ENCODE measurements at places on chromosomes 6 and 20.

- no peak for DNase-seq
Measured at GRCh38 chr6:7721649-7722048, 4.2 kb upstream of the BMP6 start.

DNA sequence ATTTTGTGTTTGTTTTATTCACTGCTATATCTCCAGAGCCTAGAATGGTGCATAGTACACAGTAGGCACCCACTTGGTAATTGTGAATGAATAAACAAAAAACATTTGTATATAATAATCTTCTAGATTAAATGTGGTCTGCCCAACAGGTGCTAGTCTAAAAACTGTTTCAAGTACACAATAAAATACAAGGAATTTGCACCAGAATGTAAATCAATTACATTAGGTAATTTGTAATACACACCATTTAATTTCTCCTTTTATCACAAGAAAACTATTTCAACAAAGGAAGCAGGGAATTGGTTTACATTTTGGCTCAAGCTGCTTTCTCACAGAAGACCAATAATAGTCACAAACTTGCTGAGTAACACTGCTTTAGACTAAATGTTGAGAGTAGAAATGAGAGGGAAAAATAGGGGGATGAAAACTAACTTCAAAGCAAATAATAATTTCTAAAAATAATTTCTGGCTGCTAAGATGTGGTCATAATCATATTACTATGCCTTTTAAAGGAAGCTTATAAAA is 22.1 kb downstream of the RUNX2 start:
- DNase-seq: no peak

DNA sequence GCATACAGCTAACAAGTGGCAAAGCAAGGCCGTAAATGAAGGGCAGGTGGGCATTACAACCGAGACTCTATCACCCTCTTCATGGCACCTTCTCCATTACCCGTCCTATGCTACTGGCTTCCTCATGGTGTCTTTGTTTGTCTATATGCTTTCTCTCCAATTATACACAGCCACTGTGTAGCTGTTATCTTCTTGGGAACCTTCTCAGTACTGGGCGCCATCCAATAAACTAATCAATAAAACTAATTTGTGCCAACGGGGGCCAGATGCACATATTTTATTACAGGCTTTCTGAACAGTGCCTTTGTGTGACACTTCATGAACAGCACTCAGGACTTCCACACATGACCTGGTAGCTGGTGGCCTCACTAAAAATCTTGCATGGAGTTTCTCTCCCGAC is 149.8 kb upstream of the PCSK2 start:
- no peak for DNase-seq

GRCh38 chr6:16059496-16059895 is 69.4 kb upstream of the MYLIP start:
- no peak for DNase-seq

DNA sequence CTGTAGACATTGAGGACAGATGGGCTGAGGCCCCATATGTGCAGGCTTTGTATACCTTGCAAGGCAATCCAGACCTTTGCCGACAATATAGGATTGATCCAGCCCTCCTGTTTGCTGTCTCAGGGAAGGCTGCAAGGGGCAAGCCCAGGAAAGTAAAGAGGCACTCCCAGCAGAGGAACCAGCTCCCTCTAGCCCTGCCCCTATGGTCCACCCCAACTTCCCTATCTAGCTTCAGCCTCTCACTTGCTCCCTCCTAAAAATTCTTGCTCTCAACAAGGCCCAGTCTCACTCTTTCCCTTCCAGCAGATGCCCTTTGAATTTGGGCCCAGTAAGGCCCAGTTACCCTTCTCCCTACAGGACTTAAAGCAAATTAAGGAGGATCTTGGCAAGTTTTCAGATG is 92.6 kb downstream of the JARID2 start:
- DNase-seq: no peak

DNA sequence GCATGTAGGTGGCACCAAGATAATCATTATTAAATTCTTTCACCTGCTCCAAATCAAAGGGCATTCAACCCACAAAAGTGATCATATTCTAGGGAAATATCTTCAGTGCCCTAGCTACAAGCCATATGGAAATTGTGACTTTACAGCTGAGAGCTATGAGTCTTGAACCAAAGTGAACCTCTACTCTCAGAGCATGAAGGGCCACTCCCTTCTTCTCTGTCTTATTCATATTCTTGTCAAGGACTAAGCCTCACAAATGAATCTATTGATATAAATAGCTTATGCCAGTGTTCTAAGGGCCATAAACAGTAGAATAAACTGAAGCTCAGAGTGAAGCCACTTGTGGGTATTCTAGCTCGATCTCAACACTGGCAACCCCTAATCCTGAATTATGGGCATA is 29.6 kb downstream of the SPINT4 start:
- DNase-seq: no peak

DNA sequence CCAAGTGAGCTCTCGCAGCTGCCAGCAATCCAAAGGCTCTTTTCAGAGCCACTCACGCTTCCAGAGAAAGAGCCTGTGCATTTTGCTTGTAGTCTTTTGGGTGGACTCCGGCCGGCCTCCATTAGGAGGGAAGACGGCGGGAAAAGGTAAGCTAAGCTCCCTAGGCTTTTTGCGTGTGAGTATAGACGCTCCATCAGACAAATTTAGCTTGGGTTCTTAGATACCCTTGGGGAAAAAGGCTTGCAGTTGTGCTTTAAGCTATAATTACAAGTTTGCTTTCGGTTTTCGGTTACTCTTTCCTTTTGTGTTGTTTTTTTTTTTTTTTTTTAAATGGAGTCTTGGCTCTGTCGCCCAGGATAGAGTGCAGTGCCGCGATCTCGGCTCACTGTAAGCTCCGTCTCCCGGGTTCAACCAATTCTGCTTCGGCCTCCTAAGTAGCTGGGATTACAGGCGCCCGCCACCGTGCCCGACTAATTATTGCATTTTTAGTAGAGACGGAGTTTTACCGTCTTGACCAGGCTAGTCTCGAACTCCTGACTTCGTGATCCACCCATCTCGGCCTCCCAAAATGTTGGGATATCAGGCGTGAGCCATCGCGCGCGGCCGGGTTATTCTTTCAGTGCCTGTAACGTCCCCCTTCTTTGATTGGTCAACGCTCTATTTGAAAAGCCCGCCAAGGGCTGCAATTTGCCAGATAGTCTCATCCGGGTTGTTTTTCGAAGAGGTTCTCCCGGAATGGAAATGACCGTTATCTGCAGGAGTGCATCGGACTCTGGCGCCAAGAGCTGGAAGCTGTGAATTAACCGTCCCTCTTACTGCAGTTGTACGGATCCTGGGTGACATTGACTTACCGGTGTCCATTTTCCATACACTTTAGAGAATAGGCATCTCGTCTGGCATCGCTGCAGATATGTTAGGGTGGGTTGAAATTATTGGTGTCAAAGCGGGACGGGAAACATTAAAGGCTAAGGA is 18.1 kb downstream of the OR2B2 start:
- no peak for DNase-seq

DNA sequence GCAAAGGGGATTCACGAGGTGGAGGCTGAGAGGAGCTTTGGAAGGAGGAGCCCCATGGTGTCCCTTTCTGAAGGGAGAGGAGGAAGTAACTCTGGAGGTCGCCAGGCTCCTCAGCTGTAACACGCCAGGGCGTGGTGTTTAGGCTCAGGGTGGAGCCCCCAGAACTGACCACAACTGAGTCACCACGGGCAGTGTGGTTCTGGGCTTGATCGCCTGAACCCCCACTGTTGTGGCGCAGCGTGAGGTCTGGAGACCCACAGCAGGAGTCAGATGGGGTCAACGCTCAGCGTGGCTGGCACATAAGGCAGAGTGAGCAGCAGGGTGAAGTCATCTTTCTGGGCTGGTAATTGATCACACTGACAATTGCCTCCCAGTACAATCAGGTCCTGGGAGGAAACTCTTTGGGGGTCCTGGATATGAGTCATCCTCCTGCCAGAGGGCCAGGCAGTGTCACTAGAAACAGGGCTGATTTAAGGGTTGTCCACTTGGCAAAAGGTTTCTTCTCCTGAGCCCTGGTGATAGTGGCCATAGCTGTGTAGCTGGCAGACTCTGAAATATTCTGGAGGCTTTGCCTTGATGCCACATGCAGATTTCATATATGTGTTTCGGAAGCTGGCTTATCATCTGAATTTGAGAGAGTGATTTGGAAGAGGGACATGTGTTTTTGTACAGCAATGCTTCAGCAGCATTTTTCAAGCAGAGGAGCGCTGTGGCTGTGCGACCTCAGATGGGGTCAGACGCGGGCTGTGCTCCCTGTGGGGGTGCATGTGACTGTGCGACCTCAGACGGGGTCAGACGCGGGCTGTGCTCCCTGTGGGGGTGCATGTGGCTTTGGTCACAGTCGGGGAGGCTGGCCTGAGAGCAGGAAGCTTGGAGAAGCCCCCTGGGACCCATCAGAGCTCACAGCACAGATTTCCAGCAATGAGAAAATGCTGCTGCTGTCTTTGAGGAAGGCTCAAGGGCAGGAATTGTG is 50.0 kb downstream of the SYNJ2 start:
- DNase-seq: no peak

All from GM18507 (cell line).